Pulmonary artery endothelial cell (primary cell): ENCODE measurements at places on chromosomes 11 and 22.

DNA sequence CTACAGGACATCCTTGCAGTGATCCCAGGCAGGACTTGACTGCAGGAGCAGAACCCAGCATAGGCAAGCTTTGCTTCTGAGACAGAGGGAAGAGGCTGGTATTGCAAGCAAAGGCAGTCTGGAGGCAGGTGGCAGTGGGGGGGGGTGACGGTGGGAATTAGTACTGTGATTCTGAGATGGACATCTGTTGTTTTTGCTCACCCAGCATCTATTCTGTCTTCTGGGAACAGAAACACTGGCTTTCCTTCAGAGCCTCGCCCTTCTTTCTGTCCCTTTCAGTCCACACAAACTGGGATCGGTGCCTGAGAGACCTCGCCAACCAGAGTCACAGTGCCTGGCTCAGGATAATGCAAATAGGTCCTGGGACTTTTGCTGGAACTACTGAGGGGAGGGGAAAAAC, 31.2 kb upstream of the RASL10A start:
- DNase-seq: no peak

DNA sequence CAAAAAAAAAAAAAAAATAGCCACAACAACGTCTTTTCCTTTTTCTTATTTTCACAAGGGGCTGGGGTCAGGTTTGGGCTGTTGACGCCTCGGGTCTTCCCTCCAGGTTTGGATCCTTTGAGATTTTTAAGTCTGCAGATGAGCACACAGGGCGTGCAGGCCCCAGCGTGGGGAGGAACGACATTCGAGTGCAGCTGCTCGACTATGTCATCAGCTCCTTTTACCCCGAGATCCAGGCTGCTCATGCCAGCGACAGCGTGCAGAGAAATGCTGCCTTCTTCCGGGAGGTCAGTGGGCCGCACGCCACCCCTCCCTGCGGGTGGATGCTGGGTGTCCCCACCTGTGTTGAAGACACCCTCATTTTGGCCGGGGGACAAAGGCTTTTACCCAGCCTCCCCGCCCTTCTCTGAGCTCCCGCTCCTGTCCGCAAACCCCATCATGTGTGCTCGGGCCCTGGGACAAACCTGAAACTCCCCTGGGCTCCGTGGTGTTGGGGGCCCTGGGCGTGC, 7.7 kb downstream of the SELENOO start:
- no peak for DNase-seq

GRCh38 chr11:47143322-47143721, 33.4 kb downstream of the ARFGAP2 start:
- no peak for DNase-seq

DNA sequence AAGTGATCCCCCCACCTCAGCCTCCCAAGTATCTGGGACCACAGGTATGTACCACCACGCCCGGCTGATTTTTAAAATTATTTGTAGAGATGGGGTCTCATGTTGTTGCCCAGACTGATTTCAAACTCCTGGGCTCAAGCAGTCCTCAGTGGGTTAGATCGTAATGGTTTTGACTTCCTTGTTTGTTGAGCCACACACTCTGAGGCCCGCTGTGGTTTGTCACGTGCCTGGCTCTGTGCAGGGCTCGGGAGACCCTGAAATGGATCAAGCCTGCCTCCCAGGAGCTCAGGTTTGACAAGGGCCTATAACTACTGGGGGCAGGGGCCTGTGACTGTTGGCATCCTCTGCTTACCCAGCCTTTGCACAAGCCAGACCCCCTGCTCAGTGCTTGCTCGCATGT, 68.1 kb downstream of the MPPED1 start:
- no peak for DNase-seq
